H9 (cell line): ENCODE measurements at places on chromosomes 11 and 22.

DNA sequence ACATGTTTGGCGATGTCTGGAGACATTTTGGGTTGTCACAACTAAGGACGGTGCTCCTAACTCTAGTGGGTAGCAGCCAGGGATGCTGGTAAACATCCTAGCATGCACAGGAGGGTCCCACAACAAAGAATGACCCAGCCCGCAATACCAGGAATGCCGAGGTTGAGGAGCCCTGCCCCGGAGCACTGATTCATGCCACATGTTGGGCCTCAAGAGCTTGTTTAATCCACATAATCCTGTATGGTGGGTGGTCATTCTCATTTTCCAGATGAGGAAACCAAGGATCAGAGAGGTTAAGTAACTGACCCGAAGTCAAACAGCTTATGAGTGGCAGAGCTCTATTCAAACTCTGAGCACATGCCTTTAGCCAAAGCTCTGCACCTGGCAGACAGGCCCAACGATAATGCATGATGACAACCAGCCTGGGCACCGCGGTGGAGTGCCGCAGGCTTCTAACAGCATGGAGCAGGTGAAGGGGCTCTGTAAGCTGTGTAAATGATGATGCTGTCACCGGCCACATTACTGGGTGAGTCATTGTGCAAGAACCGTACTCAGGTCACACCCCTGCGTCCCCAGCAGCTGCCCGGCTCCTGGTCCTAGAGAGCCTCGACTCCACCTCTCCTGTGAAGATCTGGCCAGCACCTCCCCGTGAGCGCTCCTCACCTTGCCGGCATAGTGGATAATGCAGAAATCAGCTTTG lies 58.6 kb downstream of the APOL1 start:
- no peak for DNase-seq

GRCh38 chr11:44068180-44068579 lies 2.1 kb downstream of the ACCS start:
- no peak for DNase-seq

- peak; percentile 82 for DNase-seq
Measured at GRCh38 chr11:47259232-47259977, 1.6 kb downstream of the NR1H3 start.

- no peak for DNase-seq
Measured at GRCh38 chr11:18277565-18278271, 11.7 kb downstream of the SAA1 start.

DNA sequence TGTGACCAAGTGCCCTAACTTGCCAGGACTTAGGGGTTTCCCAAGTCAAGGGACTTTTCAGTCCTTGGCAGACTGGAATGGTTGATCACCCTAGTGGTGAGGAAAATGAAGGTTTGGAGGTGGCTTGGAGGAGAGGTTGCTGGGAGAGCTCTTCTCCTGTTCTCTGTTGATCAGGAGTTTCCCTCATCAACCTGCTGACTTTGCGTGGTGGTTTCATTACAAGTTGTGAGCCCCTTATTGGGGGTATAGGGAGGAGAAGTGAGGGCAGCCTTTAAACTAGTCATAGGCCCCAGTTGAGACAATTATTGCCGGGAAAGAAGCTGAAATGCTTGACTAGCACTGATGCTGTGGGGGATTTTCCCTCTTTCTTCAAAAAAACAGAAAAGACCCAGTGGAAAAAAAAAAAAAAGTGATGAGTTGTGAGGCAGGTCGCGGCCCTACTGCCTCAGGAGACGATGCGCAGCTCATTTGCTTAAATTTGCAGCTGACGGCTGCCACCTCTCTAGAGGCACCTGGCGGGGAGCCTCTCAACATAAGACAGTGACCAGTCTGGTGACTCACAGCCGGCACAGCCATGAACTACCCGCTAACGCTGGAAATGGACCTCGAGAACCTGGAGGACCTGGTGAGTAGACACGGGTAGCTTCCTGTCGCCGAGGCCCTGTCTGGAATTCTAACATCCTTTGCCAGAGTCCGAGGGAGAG lies at the start of gene CXCR5:
Gene CXCR5 (plus strand): TSS at position 525 of the 704 bp plus-strand sequence. CDS start 50 bp downstream, at position 575.
- DNase-seq: no peak

DNA sequence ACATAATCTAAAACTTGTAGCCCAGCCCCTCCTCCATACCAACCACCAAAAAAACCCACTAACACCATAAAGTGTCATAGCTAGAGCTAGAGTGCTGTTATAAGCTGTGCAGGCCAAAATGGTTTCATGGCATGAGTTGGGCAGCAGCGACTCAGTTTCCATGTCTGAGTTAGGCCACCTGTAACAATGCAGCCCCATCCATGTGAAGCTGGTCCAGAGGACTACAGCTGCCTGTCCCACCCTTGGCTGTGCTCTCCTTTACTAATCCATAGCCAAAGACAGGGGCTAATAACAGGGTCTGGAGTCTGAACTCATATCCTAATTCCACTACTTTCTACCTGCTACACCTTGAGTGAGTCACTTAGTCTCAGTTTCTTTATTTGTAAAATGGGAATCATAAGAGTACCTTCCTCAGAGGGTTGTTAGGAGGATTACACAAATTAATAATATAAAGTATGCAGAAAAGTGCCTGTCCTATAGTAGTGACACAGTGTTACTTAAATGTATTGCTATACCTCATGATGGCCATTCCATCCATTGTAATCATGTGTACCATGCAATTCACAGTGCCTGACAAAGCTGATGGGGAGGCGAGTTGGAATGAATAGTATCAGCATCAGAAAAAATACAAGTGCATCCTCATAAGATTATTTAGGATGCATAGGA lies 20.6 kb downstream of the KCNQ1OT1 start:
- no peak for DNase-seq

- DNase-seq: no peak
Measured at GRCh38 chr11:57097149-57097548, 84.6 kb upstream of the LRRC55 start.

DNA sequence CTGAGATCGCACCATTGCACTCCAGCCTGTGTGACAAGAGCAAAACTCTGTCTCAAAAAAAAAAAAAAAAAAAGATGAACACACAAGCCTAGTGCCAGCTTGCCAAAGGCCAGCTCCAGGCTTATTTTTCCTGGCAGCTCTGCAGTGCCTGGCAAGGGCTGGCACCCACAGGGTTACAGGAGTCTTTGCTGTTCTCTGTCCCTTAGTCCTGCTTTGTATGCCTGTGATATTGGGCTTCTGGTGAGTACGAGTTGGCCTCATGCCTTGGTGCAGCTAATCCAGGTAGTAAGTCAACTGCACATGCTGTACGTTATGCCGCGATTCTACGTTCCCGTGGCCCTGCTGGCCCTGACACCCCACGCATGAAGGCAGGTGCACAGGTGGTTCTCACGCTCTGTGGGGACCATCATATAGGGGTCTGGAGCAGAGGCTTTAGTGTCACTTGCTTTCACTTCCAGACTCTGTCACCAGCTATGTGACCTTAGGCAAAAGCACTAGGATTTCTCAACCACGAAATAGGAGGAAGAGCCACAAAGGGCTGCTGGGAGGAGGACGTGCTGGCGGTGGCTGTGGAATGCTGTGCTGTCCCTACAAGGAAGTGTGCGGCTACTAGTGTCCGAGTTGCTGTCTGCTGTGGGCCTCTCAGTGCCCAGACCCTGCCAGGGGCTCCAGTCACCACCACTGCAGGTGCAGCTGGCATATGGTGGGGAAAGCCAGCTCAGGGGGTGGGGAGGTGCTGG lies 21.4 kb upstream of the RASL10A start:
- no peak for DNase-seq

GRCh38 chr11:113877670-113878055 lies 2.3 kb upstream of the USP28 start:
- DNase-seq: no peak

- no peak for DNase-seq
Measured at GRCh38 chr11:75135021-75135650, 15.8 kb upstream of the SLCO2B1 start.

DNA sequence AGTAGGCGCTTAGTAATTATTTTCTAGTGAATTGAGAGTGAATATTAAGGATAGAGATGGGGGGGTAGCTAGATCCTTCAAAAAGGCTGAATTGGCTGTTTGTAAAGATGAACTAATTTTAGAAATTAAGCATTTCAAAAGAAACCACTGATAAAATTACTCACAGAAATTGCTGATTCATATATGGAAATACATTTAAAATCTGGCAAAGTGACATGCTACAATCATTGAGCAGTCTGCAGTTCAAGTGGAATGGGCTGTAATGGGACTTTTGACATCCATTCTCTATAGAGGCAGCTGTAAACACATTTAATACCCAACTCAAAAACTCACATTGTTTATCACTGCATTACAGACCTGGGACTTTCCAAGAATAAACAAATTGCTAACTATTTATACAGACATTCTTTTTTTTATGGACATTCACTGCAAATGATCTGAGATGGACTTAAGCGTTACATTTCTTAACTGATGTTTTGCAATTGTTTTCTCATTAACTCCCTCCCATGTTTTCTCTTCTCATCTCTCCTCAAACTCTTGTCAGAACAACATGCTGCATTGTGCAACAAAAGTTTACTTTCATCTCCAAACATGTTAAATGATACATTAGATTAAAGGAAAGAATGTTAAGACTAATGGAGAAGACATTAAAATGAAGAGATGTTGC lies 42.1 kb upstream of the MMP7 start:
- DNase-seq: no peak

GRCh38 chr11:17775507-17776211 lies 41.1 kb downstream of the KCNC1 start:
- DNase-seq: no peak

GRCh38 chr11:9662273-9662672 lies 1.6 kb upstream of the SWAP70 start:
- no peak for DNase-seq

GRCh38 chr11:33942954-33943353 lies 51.1 kb upstream of the LMO2 start:
- DNase-seq: no peak

DNA sequence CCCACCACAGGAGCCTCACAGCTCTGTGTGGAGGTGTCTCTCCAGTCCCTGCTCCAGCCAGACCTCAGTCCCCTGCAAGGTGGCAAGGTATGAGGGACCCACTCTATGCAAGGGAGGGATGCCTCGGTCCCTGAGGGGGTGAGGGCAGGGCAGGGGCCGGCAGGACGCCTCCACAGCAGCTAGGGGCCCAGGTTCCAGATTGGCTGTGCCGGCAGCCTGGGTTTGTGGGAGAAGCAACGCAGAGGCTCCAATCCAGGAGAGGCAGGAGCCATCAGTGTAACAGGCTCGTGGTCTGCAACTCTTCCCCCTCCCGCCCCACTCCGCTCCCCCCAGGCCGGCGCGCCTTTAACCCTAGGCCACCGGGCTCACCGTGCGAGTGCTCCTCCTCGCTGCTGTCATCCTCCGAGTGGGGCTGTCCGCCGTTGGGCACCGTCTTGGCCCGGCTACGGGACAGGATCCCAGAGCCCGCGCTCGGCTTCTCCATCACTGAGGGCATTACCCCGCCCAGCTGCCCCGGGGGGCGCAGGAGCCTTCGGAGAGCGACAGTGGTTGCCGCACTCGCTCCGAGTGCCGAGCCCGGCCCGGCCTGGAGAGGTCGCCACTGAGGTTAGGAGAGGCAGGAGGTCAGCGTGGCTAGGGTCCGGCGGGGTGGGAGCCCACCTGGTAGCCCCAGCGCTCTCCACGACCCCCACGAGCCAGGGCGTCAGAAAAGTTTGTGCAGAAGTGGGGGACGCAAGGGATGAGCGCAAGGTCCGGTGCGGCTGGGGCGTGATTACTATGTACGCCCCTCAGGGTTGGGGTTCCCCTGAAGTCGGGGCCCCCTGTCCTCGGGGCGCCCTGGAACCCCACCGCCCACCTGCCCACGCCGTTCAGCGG lies 765 bp downstream of the RCOR2 start:
- peak; percentile 92 for DNase-seq

- DNase-seq: no peak
Measured at GRCh38 chr11:21631991-21632390, 560.9 kb upstream of the ANO5 start.

DNA sequence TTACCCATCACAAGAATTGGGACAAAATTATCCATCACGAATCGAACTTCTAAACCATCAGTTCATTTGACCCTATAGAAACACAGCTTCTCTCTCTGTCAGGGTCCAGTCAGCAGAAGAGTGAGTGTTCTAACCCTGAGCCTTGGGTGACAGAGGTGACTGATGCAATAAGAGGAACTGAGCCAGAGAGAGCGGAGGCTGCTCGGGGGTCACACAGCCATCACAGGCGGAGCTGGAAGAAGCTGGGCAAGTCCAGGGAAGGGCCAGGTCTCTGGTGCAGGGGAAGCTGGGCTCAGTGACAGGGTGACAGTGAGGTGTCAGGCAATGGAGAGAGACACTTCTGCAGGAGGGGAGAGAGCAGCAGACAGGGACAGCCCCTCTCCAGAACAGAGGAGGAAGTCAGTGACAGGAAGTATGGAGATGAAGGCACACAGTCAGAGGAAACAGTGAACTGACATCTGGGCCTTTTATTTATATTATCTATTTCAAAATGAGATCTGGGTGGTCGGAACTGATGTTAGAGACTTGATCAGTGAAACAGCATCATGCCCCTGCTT lies 184.0 kb upstream of the TBCEL start:
- DNase-seq: no peak

- DNase-seq: no peak
Measured at GRCh38 chr22:26529345-26529744, 17.1 kb upstream of the TFIP11 start.

DNA sequence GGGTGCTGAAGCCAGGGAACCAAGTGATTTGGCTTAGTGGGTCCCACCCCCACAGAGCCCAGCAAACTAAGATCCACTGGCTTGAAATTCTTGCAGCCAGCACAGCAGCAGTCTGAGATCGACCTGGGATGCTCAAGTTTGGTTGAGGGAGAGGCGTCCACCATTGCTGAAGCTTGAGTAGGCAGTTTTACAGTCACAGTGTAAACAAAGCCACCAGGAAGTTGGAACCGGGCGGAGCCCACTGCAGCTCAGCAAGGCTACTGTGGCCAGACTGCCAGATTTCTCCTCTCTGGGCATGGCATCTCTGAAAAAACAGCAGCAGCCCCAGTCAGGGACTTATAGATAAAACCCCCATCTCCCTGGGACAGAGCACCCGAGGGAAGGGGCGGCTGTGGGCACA lies 424.1 kb upstream of the TENM4 start:
- DNase-seq: no peak

GRCh38 chr11:795634-796564 lies 2.2 kb downstream of the SLC25A22 start:
- no peak for DNase-seq

- DNase-seq: peak; percentile 20
Measured at GRCh38 chr11:126926376-126926791, 74.2 kb downstream of the KIRREL3 start.

- DNase-seq: no peak
Measured at GRCh38 chr11:105861225-105861624, 160.8 kb downstream of the MSANTD4 start.

- no peak for DNase-seq
Measured at GRCh38 chr22:24315367-24315966, 44.8 kb downstream of the SPECC1L start.

- DNase-seq: no peak
Measured at GRCh38 chr22:25566898-25567235, 2.4 kb downstream of the GRK3 start.

DNA sequence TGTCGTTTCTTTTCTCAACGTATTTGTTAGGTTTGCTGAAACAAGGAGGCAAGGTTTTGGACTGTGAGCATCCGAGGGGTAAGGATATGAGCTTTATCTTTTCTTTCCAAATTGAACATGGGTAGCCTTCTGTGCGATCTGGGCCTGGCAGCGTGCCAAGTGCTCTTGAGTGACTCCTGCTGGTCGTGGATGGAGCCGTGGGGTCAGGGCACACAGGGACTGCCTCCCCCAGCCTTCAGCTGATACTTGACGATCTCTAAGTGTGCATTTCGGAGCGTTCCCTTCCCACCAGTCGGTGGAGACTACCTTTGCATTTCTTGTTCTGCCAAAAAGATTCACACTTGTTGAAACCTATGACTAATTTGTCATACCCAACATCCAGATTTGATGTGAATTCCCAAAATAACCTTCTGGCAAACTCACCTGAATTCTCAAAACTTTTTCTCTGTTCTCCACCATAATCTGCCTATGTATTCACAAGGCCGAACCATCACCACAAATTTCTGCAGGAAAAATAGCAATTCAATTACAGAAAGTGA lies 40.1 kb upstream of the CLMP start:
- DNase-seq: peak; percentile 76
